ENCODE measurements at places on chromosomes 3 and 15. TPM values are rescaled to one million over a fixed set of nuclear protein-coding genes. Genes with fewer than 3 reads are reported as not detected.

DNA sequence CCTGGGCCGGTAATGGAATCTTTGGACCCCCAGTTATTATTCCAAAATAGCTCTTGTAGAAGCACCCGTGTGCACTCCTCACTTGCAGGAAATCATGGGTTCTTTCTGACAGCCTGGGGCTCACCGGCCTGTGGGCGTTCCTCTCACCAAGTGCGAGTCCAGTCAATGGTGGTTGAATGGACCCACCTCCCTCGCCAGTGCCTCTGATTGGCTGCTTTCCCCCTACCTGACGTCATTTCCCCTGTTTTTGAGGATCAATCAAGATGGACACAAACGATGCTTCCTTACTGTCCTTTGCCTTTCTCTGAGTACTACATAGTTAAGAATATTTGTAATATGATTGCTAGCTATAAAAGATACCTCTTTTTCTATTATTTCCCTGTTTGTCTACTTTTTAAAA, 18.1 kb downstream of the MOBP start:
- DNase-seq, result no peak

DNA sequence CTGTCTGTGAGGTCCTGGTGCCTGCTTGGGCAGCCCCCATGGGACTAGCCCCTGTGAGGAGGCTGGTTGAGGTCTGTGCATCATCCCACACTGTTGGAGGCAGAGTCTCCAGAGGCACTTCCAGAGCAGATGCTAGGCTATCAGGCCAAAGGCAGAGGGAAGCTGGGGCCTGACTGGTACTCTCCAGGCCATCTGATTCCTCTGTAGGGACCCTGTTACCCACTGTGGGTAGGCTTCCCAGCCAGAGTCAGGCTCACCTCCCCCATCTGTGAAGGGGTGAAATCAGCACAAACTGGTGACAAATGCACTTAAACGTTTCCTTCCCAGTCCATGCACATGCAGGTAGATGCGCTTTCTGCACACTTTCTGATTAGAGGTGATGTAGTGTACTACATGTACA, 212.6 kb upstream of the TOPAZ1 start:
- DNase-seq, result no peak

DNA sequence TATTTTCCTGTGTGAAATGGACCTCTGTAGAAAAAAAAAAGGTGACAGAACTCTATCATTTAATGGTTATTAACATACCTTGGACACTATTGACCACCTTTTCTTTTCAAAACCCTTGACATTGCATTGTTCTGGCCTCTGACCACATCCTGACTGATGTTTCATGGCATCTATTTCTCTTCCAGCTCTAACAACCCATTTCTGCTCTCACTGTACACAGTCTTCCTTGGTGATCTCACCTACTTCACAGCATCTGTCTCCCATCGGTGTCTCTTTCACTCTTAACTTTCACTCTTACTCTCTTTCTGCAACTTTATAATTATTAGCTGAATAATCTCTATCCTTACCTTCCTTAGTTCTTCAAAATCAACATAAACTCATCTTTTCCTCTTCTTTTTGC, 217.4 kb upstream of the CD96 start:
- DNase-seq, result no peak

DNA sequence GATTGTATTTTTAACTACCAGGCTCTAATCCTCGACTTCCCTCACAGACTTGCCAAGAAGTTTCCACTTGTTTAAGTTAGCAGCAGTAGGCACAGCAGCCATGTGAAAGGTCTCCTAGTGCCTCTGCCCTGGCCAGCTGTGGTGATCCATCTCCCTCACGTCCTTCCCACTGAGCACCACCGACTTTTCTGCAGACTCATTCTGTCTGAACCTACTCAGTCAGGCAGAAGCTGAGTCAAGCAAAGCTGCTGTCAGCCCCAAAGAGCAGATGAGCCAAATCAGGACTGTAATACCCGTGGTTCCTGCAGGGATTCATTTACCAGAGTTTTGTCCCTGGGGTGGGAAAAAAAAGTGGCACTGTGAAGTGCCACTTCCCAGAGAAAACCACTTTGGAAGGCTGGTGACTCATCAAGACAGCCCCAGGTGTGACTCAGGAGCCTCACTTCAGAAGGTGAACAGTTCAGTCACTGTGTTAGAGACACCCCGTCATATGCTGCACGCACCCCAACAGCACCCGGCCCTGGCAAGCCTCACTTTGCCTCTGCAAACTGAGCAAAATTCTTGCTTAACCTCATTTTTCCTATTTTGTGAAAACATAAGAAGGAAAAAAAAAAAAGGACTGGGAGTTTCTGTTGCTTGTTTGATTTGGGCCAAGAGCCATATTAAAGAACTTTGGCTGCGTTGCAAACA, 76.0 kb downstream of the WWTR1 start:
- no peak for DNase-seq

TMEM266 gene
- 3.1 TPM for total RNA-seq

DNA sequence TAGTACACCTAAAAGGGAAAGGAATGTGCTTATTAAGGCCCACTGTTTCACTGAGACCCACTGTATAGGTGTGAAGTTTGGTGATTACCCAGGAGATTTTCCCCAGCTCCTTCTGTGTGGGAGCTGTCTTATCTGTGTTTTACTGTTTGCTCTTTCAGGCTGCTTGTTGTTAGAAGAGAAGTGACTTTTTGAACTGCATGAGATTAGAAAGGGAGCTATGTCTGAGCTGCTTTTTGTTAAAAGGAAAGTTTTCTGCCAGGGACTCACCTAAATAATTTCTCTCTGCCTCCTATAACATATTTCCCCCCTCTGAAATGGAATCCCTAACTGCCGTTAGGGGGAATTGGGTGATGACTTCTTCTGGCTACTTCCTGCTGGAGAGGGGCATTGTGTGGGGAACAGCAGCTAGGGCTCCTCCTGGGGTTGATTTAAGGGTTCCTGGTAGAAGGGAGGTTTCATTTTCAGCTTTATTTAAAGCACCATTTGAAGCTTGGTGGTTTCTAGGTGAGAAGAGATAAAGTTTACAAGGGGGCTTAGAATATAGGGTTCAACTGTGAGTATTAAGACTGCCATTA, 77.1 kb upstream of the ATP11B start:
- DNase-seq, result no peak

Measured in suprapubic skin (tissue), 4 donors.